ENCODE measurements at places on chromosomes 6 and 20. TPM values are rescaled to one million over a fixed set of nuclear protein-coding genes. Genes with fewer than 3 reads are reported as not detected.

The TULP1 gene
- 0.09 TPM for polyA plus RNA-seq

The GRIK2 gene
- 0.18 TPM for polyA plus RNA-seq

The DEFB124 gene
- polyA plus RNA-seq: not detected

The SLC22A16 gene
- 0.07 TPM for polyA plus RNA-seq
